ENCODE measurements at places on chromosomes 12 and 14. TPM values are rescaled to one million over a fixed set of nuclear protein-coding genes. Genes with fewer than 3 reads are reported as not detected.
A peak's percentile ranks its signal among the peaks of the same experiment; 100 is the strongest.

- DNase-seq = no peak
Observed at GRCh38 chr12:123391546-123392343, 7.8 kb downstream of the KMT5A start.

- no peak for DNase-seq
Observed at GRCh38 chr12:1919763-1920162, 1.3 kb upstream of the CACNA2D4 start.

The NCKAP5L gene
- total RNA-seq = 29.0 TPM

- DNase-seq = peak; percentile 59
Observed at GRCh38 chr14:21308479-21309237, 28.8 kb downstream of the RPGRIP1 start.

DNA sequence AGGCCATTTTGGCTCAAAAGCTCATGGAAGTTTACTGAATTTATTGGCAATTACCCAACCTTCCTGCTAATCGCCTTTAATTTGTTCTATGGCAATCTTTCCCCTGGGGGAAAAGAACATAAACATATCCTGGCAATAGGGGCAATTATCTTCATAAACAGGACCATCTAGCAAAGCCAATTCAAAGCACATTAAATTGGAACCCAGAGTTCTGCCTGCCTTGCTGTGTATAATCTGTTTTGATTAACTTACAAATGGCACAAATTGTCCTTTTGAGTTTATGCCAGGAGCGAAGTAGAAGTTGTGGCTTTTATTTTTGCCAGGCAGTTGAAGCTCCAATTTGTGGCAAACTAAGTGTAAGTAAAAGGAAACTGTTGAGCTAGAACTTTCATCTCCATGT lies 68.6 kb downstream of the C12orf50 start:
- DNase-seq = no peak

The BBOF1 gene
- 2.3 TPM for total RNA-seq

GRCh38 chr12:112191840-112192321 lies 66.5 kb downstream of the TRAFD1 start:
- DNase-seq = no peak

GRCh38 chr14:51081712-51082111 lies 13.2 kb downstream of the TRIM9 start:
- DNase-seq = no peak

GRCh38 chr12:101823891-101824290 lies 6.9 kb downstream of the GNPTAB start:
- peak; percentile 61 for DNase-seq

GRCh38 chr12:81759190-81760051 lies at the start of gene PPFIA2:
TSS of gene PPFIA2 (minus strand) at chr12:81759350.
- DNase-seq = peak; percentile 47

The TAS2R50 gene
- total RNA-seq = 0.22 TPM

GRCh38 chr12:132146772-132147422 lies 2.6 kb downstream of the NOC4L start:
- DNase-seq = peak; percentile 26

- DNase-seq = no peak
Observed at GRCh38 chr12:7042842-7043241, 17.7 kb upstream of the C1S start.

DNA sequence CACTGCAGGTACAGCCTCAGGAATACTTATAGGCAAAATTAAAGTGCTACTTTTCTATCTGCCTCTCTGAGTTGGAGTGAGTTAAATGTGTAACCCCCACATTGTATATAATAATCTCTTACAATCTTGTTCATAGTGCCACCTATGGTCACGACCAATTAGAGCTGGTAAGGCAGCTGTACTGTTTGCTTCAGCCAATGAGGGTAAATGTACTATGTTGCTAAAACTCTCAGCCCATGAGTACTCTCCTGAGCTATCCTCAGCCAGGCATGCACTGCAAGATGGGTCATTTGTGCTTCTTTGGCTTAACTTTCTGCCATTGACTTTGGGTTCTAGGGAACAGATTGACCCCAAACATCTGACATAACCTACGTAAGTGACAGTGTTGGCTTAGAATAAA lies 15.0 kb upstream of the MDM2 start:
- DNase-seq = no peak

DNA sequence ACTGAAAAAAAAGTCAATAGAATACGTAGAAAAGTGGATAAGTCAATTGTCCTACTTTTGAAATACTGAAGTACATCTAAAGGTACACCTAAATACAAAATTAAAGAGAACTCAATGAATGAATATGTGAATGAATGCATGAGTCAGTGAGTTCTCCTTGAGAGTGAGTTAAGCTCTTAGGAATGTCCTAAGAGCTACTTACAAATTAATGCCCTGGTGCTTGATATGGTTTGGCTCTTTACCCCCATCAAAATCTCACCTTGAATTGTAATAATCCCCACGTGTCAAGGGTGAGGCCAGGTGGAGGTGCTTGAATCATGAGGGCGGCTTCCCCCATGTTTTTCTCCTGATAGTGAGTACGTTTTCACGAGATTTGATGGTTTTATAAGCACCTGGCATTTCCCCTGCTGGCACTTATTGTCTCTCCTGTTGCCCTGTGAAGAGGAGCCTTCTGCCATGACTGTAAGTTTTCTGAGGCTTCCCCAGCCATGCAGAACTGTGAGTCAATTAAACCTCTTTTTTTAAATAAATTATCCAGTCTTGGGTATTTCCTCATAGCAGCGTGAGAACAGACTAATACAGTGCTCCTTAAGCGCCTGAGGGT lies 192.2 kb upstream of the ARHGAP5 start:
- DNase-seq = no peak

DNA sequence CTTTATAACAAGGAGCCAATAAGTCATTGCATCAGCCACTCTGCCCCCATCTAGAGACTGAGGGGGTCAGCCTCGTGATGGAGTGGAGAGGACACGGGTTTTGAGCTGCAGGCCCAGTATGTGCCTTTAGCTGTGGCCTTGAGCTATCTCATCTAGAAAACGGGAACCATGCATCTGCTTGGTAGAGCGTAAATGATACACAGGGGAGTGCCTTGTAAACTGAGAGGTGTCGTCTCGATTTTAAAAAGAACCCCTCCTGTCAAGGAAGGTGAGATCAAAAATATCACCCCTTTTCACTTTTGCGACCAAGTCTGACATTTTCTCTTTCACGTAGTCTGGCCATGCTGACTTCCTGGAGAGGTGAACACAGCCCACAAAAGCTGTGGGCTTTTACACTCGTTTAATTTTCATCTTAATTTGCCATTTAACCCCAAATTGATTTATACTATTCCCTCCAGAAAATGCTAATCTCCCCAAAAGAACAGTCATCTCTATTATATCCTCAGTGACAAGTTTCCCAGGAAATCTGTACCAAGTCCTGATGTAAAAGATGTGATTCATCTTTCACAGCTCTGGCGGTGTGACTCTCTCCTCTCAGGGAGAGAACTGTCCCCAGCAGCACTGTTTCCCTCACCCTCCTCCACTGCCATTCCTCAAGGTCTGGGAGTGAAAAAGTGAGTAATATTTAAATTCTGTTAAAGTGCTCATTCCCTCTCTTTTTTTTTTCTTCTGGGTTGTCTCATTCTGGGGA lies 30.6 kb downstream of the VCPKMT start:
- DNase-seq = no peak

The BATF gene
- 0.62 TPM for total RNA-seq

DNA sequence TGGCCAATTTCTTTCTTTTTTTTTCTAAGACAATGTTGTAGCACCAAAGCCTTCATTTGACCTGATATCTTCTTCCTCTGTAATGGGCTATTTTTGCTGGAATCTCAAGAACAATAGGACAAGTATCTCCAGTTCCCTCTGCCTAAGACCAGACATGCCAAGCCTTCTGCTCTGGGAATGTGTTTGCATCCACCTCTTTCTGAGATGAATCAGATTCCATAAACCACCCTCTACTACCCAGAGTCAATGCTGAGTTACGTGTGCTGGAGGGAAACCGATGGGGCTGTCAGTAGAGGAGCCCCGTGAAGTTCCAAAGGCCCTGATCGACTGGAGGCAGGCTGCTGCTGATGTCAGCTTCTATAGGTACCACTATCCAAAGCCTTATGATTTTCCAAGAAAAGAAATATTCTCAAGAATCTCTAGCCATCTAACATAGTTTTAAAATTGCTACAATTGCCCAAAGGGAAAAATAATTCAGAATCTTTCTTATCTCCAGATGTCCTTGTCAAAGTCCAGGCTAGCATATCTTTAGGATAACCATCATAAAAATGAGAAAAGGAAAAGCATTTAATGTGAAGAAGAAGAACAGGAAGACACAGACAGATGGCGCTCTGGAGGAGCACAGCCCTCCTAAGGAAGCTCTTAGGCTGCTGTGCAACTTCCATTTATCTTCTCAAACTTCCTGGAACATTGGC lies 101.9 kb downstream of the SLC8A3 start:
- DNase-seq = no peak

Data from Right ventricle myocardium superior (tissue), 1 donor.